Stromal cell of bone marrow (primary cell): ENCODE measurements at places on chromosomes 13 and 19.
A peak's percentile ranks its signal among the peaks of the same experiment; 100 is the strongest.

GRCh38 chr13:114151565-114152284, 19.3 kb upstream of the RASA3 start:
- no peak for DNase-seq

DNA sequence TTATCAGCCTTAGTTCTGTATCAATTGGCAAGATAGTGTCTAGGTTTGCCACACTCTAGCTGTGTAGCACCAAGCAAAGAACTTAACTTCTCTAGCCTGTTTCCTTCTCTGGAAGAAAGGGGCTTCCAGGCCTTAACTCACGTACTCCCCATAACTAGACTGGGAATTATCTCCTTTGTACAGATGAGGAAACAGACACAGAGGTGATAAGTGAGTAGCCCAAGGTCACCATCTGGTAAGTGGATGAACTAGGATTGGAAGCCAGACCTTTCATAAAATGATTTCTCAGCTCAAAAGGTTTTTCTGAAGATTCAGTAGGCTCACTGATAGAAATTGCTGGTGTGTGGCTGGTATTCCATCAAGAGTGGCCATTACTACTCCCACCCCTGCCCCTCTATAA, 3.1 kb downstream of the ZNF428 start:
- DNase-seq: no peak

- DNase-seq: peak; percentile 93
These were observed 21.5 kb upstream of the GARRE1 start for GRCh38 chr19:34232566-34233481.

DNA sequence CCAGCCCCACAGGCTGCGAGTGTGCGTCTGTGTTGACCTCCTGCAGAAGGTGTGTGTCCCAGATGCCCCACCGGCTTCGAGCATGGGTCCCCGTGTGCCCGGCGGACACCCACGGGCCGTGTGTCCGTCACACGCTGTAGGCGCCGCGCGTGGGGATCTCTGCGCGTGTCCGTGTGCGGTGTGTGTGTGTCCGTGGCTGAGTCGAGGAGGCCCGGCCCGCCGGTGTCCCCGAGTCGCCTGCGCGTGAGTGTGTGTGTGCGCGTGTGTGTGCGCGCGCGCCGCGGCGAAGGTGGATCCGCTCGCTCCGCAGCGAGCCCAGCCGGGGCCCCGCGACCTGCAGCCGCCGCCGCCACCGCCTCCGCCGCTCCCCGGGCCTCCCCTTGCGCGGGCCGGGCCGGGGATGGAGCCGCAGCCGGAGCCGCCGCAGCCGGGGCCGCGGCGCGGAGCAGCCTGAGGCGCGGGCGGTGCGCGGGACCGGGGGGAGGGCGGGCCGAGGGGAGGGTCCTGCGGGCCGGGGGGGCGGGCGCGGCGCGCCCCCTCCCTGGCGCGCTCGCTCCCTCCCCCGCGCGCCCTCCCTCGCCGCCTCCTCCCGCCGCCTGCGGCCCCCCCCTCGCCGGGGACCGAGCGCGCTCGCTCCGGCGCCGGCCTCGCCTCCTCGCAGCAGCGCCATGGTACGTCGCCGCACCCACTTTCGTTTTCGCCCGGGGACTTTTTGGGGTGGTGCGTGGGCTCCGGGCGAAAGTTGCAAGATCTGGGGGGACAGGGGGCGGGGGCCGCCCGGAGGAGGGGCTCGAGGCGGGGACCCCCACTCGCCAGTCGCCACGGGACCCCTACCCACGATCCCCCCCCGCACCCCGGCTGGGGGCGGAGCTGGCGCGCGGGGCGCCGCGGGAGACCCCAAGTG, 7.1 kb upstream of the NFIC start:
- DNase-seq: no peak

DNA sequence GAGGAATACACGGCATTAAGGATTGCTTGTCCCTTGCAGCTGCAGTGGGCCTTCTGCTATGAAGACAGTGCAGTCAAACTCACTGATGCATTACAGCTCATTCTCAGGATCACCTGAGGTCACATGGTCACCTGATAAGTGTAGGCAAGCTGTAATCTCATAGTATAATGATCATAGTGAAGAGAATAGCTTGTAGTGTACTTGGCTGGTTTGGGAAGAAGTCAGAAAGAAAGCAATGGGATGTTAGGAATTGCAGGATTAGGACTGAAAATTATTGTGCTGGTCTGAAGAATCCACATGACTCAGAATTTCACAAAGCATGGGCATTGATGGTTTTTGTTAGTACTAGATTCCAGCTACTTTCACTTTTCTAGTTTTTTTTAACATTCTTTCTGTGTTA, 76.7 kb downstream of the MBNL2 start:
- DNase-seq: peak; percentile 25

- peak; percentile 68 for DNase-seq
These were observed 9.9 kb upstream of the ATG4D start for GRCh38 chr19:10533646-10534386.
